Stomach (tissue), 19 donors: ENCODE measurements at places on chromosomes 1 and 21. TPM values are rescaled to one million over a fixed set of nuclear protein-coding genes. Genes with fewer than 3 reads are reported as not detected.

Gene ERICH3
- not detected for total RNA-seq

Gene TSPAN2
- 19.3 TPM for total RNA-seq

Gene OR2T27
- not detected for total RNA-seq

DNA sequence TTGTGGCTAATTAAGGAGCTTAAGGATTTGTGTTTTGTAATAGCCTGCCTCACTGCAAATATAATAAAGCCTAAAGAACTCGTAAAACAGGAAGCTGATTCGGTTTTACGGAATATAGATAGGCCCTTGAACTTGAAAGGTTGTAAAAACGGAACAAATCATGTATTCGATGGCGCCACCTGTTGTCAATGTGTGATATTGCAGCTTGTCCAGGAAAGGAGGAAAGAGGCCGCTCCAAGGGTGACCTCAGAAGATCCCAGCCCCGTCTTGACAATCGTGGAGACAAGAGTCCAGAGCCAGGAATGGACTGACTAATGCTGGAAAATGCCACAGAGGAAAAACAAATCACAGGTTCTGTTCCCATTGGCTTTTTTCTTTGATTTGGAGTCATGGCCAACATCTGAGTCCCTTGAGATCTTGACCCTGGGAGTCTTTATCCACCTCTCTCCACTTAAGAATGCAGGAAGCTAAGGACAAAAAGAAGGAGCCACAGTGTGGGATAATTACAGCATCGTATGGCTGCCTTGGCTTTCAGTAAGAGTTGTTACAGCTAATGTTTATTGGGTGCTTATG is 7.0 kb upstream of the IGSF21 start:
- DNase-seq = peak; percentile 72
- peaks cover 13% of the 10 kb centered on the region for H3K27me3 ChIP-seq
- no peaks in the 10 kb centered on the region for H3K4me1 ChIP-seq

DNA sequence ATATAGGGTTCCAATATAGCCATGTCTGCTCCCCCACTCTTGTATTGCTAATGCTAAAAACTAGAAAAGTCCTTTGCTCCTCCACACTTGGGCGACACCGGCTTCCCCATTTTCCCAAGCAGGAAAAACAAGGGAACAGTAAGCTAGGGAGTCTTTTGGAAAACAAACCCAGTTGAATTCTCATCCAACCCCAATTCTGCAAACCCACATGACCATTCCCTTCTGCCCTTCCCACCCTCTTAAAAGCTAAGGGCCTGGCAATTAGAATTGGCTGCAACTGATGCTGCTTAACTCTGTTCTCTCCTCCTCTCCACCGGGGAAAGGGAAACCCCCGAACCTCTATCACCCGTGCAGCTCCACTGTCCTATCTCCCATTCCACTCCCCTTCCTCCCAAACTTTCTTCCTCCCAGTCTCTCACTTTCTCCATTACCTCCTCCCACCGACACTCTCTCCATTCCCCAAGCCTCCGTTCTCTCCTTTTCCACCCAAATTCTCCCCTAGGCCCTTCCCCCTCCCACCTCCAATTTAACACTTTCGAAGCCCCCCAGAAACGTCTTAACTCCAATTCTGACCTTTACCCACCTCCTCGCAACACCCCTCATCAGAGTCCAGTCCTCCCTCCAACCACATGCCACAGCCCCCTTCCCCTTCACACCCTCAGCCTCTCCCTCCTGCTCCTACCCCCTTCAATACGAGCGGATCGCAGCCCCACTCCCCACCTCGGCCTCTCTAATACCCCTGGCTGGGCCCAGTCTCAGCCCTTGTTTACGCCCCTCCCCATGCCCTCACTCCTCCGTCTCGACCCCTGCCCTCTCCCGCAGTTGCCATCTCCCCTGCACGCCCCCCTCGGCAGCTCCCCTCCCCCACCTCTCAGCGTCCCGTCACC is 701 bp downstream of the DEDD start:
- peak overlapping the region; percentile 96 for H3K27ac ChIP-seq
- peak overlapping the region; percentile 77 for H3K4me3 ChIP-seq
- peaks cover 28% of the 10 kb centered on the region for H3K4me1 ChIP-seq

DNA sequence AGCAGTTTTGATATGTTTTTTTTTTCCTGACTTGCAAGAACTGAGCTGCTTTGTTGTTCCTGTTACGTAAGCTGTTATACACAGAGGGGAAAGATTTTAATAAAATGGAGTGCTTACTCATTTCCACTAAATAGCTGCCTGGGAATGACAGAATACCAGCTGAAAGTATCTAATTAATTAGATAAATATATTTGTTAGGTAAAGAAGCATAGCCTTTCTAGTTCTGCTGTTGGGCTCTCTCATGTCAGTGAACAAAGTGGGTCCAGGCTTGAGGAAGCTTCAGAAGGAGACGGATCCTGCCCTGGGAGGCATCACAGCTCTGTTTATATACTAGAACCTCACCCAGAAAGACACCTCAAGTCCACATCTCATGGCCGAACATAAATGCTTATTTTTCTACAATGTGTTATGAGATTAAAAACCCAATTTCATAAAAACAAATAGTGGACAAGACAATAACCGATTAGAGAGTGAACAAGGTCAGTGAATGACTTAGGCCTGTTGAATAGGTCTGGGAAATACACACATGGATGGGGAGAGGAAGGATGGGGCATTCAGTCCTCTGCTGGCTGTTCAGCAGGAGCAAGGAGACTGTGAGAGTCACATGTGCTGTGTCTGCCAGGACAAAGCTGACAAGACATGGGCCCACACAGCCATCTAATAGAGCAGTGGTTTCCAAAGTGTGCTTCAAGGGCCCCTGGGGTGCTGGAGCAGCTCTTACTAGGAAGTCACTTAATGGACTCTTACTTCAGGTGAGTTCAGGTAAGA is 20.6 kb downstream of the TRAF5 start:
- no peak overlapping the region for H3K27ac ChIP-seq
- no peaks in the 10 kb centered on the region for H3K27me3 ChIP-seq
- peaks cover 5% of the 10 kb centered on the region for H3K36me3 ChIP-seq
- no peak overlapping the region for H3K4me3 ChIP-seq
- peaks cover 29% of the 10 kb centered on the region for H3K4me1 ChIP-seq

DNA sequence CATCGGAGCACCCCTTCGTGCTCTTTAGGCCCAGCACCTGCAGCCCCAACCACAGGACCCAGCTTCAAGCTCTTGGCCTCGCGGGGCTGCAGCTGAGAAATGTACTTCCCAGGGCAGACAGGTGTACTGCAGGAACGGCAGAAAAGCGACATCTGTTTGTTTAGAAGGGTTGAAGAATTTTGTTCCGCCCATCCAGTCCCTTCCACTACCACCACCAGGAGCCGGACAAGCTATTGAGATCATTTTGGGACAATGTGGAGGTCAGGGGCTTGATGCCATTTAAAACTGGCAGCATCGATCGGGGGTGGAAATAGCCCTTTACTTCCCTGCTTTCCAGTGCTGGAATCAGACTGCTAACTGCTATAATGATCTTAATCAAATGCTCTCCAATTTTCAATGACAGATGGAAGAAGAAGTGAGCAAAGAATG is 1.7 kb downstream of the SERTAD4 start:
- DNase-seq = no peak
- H3K27ac ChIP-seq = peak overlapping the region; percentile 89
- peak overlapping the region; percentile 72 for H3K4me3 ChIP-seq
- H3K27me3 ChIP-seq = peaks cover 20% of the 10 kb centered on the region
- H3K36me3 ChIP-seq = no peaks in the 10 kb centered on the region

DNA sequence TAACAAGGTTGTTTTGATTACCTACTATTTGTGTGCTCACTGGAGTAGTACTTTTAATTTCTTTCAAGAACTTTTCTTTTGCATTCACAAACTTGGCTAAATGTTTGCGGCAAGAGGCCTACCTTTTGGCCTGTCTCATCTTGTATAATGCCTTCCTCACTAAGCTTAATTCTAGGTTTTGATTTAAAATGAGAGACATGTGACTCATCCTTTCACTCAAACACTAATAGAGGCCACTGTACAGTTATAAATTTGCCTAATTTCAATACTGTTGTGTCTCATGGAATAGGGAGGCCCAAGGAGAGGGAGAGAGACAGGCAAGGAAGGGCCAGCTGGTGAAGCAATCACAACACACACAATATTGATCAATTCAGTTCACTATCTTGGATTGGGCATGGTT is 66.1 kb downstream of the ZNF644 start:
- no peaks in the 10 kb centered on the region for H3K4me1 ChIP-seq
- H3K36me3 ChIP-seq = peaks cover 12% of the 10 kb centered on the region
- DNase-seq = no peak
- H3K4me3 ChIP-seq = no peak overlapping the region
- H3K27me3 ChIP-seq = no peaks in the 10 kb centered on the region
